ENCODE measurements at places on chromosomes 1 and 21.
A peak's percentile ranks its signal among the peaks of the same experiment; 100 is the strongest.

DNA sequence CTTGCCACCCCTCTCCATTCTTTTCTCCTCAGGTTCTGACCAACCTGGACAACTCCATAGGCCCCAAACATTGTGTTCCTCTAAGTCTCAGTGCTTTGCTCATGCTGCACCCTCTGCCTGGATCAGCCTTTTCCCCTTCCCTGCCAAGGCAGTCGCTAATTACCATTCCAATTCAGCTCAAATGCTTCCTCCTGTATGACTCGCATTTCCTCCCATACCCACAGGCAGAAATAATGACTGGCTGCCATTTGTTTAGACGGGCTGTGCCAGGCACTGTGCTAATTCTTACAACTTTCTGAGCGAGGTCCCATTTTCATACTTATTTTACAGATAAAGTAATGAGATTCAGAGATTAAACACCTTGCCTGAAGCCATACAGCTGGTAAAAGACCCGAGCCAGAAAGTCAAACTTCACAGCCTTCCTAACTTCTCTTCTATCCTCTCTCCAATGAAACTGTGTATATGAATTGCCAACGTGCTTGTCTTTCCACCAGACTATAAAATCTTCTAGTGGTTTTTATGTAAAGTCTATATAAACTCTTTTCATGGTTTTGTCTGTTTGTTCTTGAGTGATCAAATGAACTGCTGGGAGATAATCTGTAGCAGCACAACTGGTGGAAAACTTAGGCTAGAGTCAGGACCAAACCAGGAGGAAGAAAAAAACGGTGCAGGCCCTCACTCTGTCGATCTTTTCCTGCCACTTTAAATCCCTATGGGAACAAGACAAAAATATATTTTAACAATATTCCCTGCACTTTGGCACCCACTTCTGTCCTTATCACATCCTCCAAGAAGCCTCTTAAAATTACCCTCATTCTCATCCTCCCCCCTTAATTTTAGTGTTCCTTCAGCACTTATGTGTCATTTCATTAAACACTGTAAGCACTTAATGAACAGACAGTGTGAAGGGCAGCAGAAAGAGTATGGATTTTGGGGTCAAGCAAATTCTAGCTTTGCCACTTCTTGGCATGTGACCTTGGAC, 33.7 kb downstream of the RAB3B start:
- DNase-seq = peak; percentile 39

DNA sequence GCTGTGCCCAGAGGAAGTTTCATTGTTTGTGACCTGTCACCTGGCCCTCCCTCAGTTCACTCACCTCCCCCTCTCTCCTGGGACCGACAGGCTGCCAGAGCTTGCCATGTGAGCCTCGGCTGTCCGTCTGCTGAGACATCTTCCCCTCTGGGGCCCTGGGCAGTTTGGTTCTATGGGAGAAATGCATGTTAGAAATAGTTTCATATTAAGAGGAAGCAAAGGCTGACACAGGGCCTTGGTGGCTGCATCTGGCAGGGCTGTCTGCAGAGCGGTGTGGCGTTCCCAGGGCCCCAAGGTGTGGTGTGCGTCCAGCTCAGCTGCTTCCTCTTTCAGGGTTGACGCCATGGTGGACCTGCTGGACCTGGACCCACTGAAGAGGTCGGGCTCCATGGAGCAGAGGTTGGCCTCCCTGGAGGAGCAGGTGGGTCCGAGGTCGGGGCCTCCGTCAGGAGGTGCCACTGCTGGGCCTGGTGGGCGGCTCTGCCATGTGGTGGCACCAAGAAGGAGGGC, 31.9 kb upstream of the LRRC3 start:
- DNase-seq = no peak

DNA sequence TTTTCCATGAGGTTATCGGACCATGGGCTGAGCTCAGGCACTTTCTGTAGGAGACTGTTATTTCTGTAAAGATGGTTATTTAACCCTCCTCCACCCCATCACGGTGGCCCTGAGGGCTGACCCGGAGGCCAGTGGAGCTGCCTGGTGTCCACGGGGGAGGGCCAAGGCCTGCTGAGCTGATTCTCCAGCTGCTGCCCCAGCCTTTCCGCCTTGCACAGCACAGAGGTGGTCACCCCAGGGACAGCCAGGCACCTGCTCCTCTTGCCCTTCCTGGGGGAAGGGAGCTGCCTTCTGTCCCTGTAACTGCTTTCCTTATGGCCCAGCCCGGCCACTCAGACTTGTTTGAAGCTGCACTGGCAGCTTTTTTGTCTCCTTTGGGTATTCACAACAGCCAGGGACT, 2.6 kb upstream of the CCDC28B start:
- DNase-seq = no peak

DNA sequence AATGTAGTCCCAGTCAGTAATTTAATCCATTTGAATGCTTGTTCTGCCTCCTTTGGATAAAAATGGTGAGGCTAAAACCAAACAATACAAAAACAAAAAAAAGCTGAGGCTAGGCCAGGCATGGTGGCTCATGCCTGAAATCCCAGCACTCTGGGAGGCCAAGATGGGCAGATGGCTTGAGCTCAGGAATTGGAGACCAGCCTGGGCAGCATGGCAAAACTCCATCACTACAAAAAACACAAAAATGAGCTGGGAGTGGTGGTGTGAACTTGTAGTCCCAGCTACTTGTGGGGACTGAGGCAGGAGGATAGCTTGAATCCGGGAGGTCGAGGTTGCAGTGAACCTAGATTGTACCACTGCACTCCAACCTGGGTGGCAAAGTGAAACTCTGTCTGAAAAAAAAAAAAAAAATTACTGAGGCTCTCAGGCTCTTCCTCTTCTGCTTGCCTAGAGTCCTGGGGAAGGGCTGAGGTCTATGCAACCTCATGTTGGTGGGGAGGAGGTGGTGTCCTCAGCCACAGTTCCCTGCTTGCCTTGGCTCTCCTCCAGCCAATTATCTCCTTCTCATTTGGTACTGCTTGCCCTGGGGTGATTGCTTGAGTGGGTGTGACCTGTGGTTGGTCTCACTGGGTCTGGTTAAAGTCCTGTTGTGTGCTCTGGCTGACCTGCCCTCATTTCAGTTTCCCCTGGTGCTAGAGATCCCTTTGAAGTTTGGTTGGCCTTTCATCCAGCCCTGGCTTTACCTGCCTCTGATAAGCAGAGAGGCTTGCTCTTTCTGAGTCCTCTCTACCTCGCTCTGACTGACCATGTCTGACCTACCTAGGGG, 20.9 kb downstream of the S1PR1 start:
- DNase-seq = no peak

DNA sequence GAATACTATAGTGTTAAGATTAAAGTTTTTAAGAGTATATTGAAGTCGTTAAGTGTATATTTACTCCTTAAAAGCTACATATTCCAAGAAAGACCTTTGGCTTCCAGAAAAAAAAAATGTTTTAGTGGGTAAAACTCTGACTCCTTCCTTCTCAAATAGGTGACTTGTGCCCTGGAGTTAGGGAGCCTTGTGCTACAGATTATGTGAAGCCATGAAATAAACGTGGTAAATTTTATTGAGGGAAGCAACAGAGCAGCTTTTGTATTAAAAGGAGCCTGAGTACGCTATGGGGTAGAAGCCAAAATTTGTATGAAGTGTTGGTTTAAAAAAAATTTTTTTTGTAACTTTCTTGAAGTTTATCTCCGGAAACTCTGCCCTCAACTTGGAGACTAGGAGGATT, 994 bp downstream of the RO60 start:
- DNase-seq = no peak

GRCh38 chr21:44593598-44594405, 1.5 kb upstream of the KRTAP10-6 start:
- no peak for DNase-seq

GRCh38 chr1:107142140-107142542, 1.3 kb downstream of the NTNG1 start:
- peak; percentile 66 for DNase-seq

DNA sequence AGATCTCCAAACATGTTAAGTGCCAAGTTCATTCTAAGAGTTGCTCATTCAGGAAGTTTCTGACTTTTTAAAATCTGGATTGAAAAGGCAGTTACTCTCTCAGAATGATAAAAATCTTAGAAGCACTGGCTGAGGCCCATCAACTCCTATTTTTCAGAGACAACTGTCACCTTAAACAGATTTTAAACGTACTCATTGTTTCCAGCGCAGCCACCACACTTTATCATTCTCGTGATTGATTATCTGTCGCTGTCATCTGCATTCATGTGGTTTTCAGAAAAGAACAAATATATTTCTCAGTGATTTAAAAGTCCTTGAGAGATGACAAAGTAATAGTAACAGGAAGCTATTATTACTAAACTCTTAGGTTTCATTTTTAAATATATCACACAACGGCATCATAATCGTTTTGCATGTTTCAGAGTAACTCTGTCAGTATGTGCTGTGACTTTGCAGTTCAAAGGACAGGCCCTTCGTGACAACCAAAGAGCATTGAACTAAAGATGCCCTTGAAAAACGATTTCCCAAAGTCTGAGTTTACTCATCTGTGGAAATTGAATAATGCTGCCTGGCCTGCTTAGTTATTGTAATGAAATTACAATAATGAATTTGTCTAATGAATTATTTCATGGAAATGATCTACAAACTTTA, 14.9 kb upstream of the KCNK1 start:
- DNase-seq = peak; percentile 2

DNA sequence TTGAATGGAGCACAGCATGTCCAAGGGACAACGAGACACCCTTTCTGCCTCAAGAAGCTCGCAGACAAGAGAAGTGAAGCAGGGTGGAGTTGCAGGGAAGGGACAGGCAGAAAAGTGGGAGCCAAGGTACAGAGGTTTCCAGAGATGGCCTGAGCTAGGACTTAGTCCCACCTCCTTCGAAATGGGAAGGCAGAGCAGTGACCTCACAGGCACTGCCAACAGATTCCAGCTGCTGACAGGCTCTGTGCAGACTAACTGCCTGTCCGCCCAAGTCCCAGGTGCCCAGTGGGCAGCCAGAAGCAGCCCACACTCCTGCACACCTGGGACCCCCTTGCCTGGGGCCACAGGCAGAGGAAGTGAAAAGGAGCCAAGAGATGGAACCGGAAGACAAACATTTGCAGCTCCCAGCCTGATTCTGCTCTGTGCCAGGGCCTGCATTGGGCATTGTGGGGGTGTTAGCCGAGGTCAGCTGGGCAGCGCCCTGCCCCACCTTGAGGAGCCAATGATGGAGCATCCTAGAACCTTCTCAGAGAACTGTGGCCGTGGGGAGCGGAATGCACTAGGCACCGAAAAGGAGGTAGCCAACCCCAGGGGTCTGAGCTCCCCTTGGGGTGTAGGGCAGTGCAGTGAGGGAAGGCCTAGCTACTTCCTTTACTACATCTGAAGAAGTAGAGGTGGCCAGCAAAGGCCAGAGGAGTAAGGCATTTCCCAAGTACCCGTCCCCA, 27.5 kb upstream of the RSPO1 start:
- DNase-seq = no peak

- no peak for DNase-seq
Observed at GRCh38 chr1:68758666-68759209, 261.9 kb upstream of the DEPDC1 start.

- no peak for DNase-seq
Observed at GRCh38 chr1:182680408-182680807, 4.0 kb downstream of the RGS8 start.

- DNase-seq = no peak
Observed at GRCh38 chr1:64173336-64173940, 30.0 kb upstream of the UBE2U start.

DNA sequence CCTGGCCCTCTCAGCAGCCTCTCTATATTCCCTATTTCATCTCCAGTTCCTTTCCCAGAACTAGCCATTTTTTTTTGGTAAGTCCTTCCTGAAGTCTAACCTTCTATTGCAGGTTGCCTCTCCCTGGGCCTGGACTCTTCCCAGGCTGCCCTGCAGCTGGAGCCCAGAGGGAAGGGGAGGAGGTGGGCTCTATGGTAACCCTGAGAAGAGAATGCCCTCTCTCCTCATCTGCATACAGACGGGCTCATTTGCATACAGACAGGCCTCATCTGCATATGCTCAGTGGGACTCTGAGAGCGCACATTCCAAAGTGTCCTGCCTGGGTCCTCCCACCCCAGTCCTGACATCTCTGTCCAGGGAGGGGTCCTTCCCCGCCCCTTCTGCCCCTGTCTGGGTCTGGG, 32.7 kb downstream of the RHBG start:
- no peak for DNase-seq

- DNase-seq = no peak
Observed at GRCh38 chr21:24903994-24904635, 703.2 kb downstream of the MRPL39 start.

DNA sequence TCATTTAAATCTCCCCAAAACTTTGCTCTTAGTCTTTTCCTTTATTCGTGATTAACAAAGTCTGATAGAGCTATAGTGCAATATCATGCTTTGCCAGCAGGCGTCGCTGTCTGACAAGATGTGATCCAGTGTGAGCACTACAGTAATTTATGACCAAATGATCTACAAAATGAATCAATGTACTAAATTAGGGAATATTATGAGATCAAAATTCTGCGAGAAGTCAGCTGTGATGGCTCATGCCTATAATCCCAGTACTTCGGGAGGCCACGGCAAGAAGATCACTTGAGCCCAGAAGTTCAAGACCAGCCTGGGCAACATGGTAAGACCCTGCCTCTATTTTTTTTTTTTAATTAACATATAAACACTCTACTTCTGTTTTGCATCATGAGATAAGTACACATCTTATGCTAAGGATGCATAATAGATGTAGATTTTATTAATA, 3.6 kb upstream of the SPSB1 start:
- peak; percentile 87 for DNase-seq

DNA sequence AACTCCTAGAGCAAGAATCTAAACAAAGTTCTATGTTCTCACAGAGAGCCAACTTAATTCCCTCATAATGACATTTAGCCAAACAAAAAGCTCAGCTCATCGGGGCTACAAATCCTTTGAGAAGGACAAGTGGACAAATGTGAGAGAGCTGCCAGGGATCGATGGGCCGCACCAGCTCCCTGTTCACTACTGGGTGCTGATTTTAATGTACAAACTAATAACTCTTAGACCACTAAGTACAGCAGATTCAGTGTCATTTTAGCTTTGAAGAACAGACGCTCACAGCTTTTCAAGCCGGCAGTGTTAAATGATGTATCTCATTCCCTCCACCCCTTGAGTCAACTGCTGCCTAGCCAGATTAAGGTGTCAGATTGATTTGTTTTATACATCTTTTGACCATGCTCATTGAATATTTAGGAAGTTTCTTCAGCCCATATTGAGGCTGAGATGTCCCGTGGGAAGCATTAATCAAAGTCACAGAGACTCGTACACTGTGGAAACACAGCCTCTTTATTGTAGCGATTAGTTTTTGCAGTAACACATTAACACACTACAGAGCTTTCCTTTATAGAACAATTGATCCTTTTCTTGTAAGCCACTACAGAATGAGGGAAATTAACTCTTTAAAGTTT, 21.1 kb downstream of the PROX1 start:
- no peak for DNase-seq

GRCh38 chr1:46533179-46533864, 18.1 kb downstream of the KNCN start:
- peak; percentile 40 for DNase-seq
